ENCODE measurements at places on chromosomes 7 and 10.
A peak's percentile ranks its signal among the peaks of the same experiment; 100 is the strongest.

DNA sequence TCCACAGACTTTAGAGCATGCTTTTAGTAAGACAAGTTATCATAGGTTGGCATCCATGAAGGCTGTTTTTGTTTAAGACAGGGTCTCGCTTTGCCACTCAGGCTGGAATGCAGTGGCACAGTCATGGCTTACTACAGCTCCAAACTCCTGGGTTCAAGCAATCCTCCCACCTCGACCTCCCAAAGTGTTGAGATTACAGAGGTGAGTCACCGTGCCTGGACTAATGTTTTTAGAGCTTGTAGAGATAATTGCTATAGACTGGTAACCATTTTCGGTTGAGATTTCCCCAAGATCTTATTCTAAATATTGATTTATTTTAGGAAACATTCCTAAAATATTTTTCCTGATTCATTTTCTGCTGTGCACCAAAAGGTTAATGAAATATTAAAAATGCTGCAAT, 5.4 kb upstream of the ZNF398 start:
- no peak for DNase-seq

- no peak for DNase-seq
Measured at GRCh38 chr10:131011936-131012640, 299.4 kb downstream of the TCERG1L start.

DNA sequence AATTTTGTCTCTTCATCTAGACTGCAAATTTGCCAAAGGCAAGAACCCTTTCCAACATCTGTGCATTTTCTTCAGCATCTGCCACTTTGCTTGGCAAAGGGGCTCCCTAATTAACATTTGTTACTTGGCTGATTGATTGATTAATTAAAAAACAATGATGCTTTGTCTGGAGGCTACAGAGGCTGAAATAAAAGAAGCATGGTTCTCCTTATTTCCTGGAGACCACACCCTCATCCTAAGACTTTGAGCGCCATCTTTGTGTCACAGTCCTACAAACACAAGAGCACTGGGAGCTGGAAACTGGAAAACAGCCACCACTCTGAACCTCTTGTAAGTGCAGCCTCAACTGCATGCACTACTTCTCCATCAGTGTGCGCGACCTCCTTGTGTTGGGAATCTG, 189.2 kb downstream of the C7orf25 start:
- no peak for DNase-seq

DNA sequence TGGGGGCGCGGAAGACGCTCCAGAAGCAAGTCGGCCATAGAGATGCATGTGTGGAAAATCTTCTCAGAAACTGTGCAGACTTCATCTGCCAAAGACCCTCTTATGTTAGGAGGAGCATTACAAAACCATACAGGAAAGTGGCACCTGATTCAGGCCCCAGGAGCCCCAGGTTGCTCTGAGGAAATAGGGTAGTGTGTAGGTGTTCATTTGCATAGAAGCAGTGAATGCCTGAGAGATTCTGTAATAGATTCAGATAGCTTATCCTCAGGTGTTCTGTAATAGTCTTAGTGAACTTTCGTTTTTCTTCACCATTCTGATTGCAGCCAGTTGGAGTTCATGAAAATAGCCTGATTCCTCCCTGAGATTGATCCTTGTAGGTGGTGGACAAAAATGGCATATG, 106.4 kb upstream of the GJD4 start:
- no peak for DNase-seq

- DNase-seq, result no peak
Measured at GRCh38 chr10:71331736-71332135, 12.7 kb downstream of the SLC29A3 start.

GRCh38 chr7:92496876-92497275, 19.1 kb upstream of the ERVW-1 start:
- DNase-seq, result no peak

DNA sequence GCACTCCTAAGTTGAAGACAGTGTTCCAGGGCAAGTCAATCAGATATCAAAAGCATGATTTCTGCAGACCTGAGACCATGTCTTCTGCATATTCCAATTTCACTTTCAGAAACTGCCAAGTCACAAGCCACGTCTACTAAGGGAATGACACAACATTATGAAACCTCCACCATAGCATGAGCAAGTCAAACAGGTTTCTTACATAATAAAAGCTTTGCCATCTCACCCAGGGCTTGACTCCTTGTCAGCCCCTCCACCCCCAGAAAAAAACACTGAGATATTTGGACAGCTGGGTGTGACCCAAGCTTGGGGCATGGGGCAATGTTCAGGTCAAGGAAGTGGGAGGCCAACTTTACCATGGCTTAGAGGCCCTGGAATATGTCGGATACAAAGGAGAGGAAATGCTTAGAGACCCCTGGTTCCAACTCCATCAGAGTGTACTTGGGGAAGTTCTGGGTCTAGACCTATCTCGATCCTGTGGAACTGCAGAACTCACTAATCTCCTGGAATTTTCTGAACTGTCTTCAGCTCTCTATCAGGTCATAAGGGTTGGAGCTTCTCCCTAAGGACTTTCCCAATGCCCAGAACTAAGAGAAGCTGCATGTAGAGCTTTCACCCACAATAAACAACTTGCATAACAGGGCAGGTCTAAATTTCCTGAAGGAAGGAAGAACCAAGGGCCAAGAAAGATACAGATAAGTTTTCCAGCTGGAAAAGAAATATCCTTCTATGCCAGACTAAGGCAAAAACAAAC, 80.6 kb upstream of the NAMPT start:
- no peak for DNase-seq

- DNase-seq, result no peak
Measured at GRCh38 chr7:144483189-144483588, 79.7 kb upstream of the NOBOX start.

- peak; percentile 17 for DNase-seq
Measured at GRCh38 chr7:141053626-141054025, 20.2 kb upstream of the TMEM178B start.

DNA sequence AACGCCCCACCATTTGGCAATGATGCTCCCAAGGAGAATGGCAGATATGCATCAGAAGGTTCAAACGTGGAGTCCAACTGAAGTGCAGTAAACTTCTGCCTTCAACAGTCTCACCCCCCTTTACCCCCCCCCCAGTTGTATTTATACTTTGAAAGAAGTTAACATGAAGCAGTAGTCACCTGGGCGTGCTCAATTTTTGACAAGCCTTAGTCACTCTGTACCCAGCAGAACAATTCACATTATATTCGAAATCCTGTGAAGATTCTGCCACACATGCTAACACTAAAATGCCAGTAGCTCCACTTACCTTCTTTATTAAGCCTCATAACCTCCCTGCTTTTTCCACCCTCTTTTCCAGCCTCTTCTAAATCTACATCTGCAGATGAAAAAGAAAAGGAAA, 894 bp downstream of the ATXN7L1 start:
- DNase-seq, result no peak

DNA sequence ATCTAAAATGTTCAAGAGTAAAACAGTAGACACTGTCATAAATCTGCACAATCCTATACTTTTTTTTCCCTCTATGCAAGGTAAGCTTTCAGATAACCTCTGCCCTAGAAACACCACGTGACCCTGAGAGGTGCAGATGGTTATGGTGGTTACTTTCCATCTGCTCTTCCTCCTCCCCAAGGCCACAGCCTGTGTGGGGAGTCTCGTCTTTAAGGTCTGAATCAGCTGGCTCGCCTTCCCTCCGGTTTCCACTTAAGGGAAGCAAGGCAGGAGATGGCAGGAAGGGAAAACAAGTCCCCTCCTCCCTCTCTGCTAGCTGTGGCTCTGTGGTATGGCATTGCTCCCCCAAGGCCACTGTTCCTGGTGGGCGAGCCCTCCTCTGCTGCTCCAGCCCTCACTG, 181.8 kb downstream of the GLI3 start:
- no peak for DNase-seq

- no peak for DNase-seq
Measured at GRCh38 chr7:140294454-140294853, 103.9 kb downstream of the SLC37A3 start.

GRCh38 chr7:106031300-106032035, 68.4 kb downstream of the CDHR3 start:
- DNase-seq, result no peak

DNA sequence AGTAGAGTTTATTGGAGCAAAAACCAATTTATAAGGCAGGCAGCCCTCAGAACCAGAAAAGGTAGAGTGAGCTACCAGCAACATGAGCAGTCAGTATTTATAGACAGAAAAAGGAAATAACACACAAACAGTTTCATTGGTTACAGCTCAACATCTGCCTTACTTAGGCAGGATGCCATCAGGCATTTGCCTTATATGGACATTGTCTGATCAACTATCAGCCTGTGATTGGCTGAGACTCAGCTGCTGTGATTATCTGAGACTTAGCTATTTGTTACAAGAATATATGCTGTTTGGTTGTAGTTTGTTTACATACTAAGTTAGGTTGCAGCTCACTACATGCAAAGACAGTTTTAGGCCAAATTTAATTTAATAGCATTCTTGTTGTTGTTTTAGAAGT, 60.4 kb upstream of the CDK1 start:
- DNase-seq, result no peak

GRCh38 chr7:43148161-43148731, 35.8 kb downstream of the HECW1 start:
- no peak for DNase-seq

- DNase-seq, result no peak
Measured at GRCh38 chr7:19871102-19871501, 97.7 kb upstream of the TMEM196 start.

GRCh38 chr10:17025444-17026295, 103.9 kb downstream of the CUBN start:
- peak; percentile 54 for DNase-seq

DNA sequence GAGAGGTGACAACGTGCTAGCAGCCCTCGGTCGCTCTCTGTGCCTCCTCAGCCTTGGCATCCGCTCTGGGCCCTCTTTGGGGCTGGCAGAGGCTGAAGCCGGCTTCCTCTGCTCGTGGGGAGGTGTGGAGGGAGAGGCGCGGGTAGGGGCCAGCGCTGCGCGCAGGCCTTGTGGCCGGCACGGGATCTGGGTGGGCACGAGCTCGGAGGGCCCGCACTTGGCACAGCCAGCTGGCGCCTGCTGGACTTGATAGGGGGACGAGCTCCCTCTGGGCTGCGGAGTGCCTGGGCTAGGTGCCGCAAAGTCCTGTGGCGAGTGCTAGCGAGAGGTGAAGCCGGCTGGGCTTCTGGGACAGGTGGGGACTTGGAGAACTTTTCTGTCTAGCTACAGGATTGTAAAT, 170.7 kb downstream of the EXOC4 start:
- DNase-seq, result no peak

DNA sequence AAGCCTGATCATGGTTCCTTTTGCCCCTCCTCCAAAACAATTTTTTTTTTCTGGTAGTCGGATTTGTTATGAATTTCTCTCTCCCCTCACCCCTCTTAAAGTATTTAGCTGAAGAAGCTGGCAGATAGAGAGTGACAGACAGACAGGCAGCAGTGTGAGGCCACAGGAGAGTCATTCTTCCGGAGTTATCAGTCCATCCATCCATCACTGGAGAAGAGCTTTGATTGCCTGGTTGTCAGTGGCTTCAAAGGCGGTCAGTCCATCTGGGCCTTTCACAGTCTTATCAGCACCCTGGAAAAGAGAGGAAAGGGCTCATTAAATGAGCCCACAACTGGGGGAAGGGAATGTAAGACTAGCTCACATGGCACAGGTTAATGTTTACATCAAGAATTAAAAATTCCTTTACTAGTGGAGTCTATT, 47.4 kb downstream of the MTPN start:
- DNase-seq, result no peak

DNA sequence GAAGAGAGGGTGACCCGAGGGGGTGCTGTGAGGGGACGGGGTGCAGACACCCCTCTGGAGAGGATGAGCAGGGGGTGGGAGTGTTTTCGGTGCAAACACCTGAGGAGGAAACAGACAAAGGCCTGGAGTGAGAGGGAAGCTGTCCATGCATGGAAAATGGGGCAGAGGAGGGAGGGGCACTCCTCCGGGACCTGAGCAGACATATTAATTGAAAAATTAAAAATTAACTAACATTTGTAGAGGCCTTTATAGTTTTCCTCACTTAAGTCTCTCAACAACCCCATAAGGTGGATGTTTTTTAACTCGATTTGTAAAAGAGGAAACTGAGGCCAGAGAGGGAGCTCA, 1.2 kb downstream of the VPS37D start:
- DNase-seq, result no peak

DNA sequence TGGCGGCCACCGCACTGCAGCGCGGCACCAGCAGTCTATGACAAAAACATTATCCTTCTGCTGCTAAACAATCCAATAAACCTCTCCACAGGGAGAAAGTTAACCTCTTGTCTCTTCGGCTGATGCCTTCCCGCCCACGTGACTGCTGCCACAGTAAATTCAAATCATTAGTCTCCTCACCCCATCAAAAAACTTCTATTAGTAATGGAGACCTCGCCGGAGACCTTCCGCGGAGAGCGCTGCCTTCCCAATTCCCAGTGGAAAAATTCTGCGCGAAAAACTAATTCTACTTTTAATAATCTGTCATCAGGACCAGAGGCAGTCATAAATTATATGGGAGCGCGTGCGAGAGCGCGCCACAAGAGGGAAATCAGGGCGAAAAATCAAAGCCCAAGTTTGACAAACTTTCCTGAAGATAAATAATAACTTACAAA, 90.0 kb upstream of the PAX2 start:
- no peak for DNase-seq

GRCh38 chr10:114751856-114752255, 69.7 kb upstream of the FHIP2A start:
- no peak for DNase-seq

- DNase-seq, result no peak
Measured at GRCh38 chr10:31081937-31082840, 50.5 kb upstream of the ZNF438 start.

GRCh38 chr10:90484518-90484917, 373.3 kb downstream of the HTR7 start:
- no peak for DNase-seq

GRCh38 chr10:84138478-84139125, 707 bp upstream of the GHITM start:
- no peak for DNase-seq

DNA sequence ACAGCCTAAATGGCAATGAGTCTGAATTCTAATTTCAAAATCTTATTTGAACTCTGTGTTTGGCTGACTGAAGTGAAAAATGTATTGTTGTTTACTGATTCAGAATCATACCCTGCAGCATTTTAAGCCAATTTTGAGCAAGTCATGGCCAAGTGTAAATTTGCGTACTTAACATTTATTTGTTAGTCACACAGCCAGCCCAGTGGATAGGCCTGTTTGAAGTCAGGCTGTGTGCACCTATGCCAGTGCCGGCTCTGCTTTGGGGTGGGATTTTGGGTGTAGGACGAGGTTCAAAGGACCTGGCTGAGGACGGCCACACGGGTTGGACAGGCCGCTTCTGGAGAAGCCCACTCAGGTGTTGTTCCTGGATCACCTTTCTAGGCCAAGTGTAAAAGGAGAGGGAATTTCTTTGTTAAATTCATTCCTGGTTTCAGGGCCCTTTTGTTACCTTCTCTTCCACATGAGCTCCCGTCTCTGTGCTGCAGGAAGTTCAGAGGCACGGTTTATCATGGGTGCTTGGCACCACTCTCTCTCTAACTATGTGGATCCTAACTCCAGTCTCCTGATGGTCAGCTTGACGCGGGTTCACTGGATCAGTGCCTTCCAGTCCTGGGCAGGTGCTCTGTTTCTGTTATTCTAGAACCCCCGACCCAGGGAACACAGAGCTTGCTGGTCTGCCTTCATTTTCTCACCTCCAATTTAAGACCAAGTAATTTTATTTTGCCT, 84.7 kb downstream of the CCNY start:
- no peak for DNase-seq
